ENCODE measurements at places on chromosomes 11 and 22.

- DNase-seq: peak; percentile 25
Observed at GRCh38 chr11:117431436-117431835, 103.8 kb downstream of the CEP164 start.

DNA sequence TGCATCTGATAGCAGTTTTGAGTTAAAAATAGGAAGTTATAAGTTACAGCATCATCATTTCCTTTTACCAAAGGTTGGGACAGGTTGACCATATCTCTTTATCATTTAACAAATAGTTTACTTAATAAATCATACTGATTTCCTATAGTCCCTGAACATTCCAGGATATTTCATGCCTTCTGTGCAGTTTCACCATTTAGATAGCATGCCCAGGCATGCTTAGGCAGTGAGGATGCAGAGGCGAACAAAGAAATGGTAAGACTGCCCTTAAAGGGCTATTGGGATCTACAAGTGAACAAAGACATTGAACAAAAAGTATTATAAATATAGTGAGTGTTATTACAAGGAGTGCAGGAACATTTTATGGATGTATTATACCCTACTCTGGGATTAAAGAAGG is 96.4 kb downstream of the PRMT3 start:
- DNase-seq: no peak

- no peak for DNase-seq
Observed at GRCh38 chr11:78072455-78072854, 7.2 kb downstream of the NDUFC2 start.

GRCh38 chr11:2800655-2801531 is 84.7 kb downstream of the CDKN1C start:
- DNase-seq: peak; percentile 82

DNA sequence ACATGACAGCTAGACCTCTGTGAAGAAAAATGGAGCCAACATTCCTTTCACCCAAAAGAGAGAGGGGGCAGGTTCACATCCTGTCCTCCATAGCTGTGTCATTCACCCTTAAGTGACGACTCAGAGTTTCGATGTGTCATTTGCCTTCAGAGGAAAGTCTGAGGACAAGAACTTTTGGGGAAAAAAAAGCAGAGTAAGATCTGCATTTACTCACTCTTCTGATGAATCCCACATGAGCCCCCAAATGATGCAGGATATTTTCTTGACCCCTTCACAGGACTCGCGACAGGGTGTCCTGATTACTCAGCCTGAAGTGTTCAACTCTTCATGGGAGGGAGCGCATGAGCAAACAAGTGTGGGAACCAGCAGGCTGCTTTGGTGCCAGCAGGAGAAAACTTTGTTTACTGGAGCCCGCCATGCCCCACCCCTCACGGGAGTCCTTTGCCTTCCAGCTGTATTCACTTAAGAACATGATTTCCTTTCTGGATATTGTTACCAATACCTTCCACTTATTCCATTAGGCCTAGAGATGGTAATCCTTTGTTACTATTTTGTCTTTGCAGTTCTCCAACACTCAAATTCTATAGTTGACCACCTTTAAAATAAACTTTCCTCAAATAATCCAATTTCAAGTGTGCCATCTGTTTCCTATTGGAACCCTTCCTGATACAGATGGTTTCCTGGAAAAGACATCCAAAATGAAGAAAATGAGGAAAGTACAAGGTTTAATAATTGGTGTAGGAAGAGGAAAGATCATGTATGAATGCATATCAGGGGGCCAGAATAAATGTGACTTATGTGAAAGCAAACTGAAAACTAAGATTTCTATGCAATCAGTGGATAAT is 729.8 kb downstream of the FAM181B start:
- DNase-seq: no peak

GRCh38 chr11:60428517-60428916 is 855 bp upstream of the MS4A5 start:
- no peak for DNase-seq

DNA sequence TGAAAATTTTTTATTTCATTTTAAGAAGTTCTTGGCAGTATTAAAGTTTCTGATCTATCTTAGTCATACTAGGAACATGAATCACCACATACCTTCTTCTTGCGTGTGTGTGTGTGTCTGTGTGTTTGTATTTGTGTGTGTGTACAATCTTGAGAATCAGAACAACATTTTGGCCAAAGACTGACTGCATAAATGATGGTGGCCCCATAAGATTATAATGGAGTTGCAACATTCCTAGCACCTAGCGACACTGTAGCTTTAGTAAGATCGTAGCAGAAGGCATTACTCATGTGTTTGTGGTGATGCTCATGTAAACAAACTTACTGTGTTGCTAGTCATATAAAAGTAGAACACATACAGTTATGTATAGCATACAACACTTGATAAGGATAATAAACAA is 205.4 kb downstream of the FAM76B start:
- DNase-seq: no peak

GRCh38 chr11:120141113-120141767 is 3.3 kb upstream of the TRIM29 start:
- no peak for DNase-seq

GRCh38 chr22:35312198-35313059 is 12.7 kb downstream of the TOM1 start:
- DNase-seq: peak; percentile 92

DNA sequence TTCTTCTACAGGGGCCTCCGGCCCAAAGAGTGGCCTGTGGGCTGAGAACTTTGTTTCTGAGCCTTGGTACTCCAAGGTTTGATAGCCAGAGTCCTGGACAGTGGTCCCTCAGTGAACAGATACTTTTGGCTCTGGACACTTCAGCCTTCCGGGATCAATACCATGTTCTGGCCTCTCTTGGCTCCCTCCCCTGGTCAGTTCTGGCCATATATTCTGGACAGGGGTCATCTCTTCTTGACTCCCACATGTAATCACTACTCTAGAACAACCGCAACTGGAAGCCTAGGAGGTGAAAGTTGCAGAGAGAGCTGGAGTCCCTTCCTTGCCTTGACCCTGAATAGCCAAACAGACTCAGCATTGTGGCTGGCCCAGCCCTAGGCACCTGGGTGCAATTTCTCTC is 2.3 kb downstream of the RTN4RL2 start:
- DNase-seq: peak; percentile 63

DNA sequence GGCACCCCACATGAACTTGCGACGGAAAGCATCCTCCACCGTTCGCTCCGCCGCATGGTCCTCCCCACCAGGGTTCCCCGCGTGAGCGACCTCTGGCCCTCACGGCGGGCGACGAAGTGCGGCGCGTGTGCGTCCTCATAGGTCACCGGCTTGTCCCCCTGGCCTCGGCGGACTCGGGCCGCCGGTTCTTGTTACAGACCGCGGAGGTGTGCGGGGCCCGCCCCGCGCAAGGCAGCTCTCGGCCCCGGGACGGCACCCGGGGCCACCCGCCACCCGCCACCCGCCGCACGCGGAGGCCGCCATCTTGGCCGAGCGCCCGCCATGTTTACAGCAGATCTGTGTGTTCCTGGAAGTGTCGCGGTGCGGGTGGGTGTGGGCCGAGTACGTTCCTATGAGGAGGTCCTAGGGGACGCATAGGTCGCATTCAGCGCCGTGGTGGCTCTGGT is 3.5 kb upstream of the IFITM2 start:
- DNase-seq: no peak

GRCh38 chr11:7089328-7090251 is 792 bp downstream of the RBMXL2 start:
- DNase-seq: peak; percentile 58

DNA sequence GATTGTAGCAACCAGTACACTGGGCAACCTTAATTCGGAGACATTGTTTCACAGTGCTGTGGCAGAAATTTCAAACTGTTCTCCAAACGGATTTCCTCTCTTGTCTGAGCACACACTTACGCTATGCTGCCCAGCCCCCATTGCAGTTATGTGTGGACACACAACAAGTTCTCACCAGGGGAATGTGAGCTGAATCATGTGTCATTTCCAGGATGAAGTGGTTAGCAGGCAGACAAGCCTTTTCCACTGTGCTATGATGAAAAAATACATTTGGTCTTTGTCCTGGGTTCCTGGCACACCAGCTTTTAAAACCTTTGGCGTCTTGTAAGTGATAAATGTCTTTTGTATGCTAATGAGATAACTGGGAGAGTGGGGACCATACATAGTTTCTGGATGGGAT is 46.9 kb upstream of the SYT9 start:
- no peak for DNase-seq

- peak; percentile 97 for DNase-seq
Observed at GRCh38 chr11:65899356-65900124, 648 bp downstream of the FOSL1 start.

GRCh38 chr11:57161351-57161750 is 20.4 kb upstream of the LRRC55 start:
- DNase-seq: no peak

- DNase-seq: no peak
Observed at GRCh38 chr11:111723595-111723994, 42.6 kb downstream of the PPP2R1B start.

- DNase-seq: no peak
Observed at GRCh38 chr22:43057641-43058040, 31.6 kb downstream of the TTLL1 start.

GRCh38 chr11:68025047-68025446 is 5.4 kb upstream of the NDUFS8 start:
- no peak for DNase-seq

GRCh38 chr11:36098853-36099375 is 155.1 kb downstream of the LDLRAD3 start:
- DNase-seq: no peak

GRCh38 chr11:134379241-134379640 is 32.8 kb downstream of the B3GAT1 start:
- no peak for DNase-seq

GRCh38 chr11:34585304-34585734 is 35.6 kb upstream of the EHF start:
- no peak for DNase-seq

DNA sequence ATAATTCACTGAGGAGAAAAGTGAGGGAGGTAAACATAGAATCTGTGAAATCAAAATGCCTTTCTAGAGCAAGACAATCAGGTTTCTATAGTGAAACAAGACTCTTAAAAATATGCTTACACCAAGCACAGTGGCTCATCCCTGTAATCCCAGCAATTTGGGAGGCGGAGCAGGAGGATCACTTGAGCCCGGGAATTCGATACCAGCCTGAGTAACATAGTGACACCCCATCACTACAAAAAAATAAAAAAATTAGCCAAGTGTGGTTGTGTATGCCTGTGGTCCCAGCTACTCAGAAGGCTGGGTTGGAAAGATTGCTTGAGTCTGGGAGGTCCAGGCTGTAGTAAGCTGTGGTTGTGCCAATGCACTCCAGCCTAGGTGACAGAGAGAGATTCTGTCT is 43.2 kb upstream of the ME3 start:
- DNase-seq: no peak

DNA sequence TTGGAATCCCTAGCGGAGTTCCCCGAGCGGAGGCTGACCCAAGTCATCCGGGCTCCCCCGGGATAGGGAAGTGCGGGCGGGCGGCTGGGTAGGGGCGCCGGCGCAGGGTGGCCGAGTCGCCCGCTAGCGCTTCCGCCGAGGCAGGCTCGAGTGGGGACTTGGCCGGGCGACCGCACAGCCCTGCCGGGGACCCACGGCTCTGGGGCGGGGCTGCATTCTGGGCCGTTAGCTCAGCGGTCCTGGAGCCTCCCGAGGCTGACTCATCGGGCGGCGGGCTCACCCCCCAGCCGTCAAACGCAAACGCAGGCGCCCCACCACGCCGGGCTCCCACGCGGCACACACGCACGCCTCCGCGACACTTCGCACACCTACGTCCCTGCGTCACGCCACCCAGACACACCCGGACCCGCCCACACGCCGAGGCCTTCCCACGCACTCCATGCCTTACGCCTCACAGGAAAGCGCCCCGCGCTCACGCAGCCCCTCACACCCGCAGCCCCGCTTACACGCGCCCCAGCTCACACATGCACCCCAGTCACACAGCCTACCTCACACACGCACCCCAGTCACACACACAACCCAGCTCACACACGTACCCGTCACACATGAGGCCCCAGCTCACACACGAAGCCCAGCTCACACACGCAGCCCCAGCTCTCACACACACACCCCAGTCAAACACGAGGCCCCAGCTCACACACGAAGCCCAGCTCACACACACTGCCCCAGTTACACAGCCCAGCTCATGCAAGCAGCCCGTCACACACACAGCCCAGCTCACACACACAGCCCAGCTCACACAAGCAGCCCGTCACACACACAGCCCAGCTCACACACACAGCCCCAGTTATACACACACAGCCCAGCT is 1.2 kb downstream of the PHLDB1 start:
- DNase-seq: peak; percentile 97

DNA sequence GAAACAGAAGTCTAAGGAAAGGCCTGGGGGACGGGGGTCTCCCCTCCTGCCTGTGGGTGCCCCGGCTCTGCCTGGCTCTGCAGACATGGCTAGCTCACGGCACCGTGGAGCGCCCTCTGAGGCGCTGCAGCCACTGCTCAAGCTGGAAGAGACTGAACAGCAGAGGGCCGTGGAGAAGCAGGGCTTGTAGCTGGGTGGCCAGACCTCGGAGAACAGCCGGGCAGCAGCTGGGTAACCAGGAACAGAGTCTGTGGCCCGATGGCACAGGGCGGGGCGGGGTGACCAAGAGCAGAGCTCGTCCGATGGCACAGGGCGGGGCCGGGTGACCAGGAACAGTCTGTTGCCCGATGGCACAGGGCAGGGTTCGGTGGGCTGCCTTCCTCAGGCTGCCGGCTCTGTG is 18.1 kb downstream of the RNH1 start:
- peak; percentile 91 for DNase-seq

DNA sequence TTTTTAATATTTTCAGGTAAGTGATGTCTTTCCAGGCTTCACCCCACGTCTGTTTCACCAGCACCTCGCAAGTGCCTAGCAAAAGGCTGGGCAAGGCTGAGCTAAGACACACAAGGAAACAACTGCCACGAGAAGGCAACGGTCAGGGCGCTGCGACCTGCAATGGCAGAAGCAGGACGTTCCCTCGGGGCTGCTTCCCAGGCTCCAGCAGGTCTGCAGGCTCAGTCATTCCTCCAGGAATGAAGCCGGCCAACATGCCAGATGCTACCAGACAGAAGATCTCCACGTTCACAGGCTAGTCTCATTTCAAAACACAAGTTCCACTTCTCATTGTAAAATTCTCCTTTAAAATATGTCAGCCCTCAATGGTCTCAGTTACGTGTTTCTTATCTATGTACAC is 45.5 kb downstream of the CELSR1 start:
- peak; percentile 58 for DNase-seq

DNA sequence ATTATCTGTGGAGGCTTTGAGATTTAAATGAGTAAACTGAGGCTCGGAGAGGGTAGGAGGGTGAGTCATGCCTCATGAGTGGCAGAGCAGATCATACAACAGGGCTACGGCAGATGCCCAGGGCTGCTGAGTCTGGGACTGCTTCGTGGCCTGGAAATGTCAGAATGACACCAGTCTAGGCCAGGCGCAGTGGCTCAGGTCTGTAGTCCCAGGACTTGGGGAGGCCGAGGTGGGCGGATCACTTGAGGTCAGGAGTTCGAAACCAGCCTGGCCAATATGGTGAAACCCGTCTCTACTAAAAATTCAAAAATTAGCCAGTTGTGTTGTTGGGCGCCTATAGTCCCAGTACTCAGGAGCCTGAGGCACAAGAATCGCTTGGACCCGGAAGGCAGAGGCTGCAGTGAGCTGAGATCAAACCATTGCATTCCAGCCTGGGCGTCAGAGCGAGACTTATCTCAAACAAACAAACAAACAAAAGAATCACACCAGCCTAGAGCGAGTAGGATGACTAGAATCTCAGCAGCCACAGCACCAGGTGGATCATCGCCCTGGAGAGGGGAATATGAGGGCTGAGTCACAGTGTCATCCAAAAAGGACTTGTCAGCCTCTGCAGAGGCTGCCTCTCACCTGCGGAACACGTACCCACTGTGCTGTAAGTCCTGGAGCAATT is 48.6 kb upstream of the ADA2 start:
- DNase-seq: peak; percentile 63

Measured in osteoblast (primary cell).